ENCODE measurements at places on chromosomes 6 and 20. TPM values are rescaled to one million over a fixed set of nuclear protein-coding genes. Genes with fewer than 3 reads are reported as not detected.

- no peak for DNase-seq
Observed at GRCh38 chr6:168376811-168377483, 57.4 kb upstream of the DACT2 start.

- no peak for DNase-seq
Observed at GRCh38 chr20:24337069-24337468, 132.4 kb upstream of the SYNDIG1 start.

GRCh38 chr6:118720125-118720473 is 68.7 kb upstream of the CEP85L start:
- DNase-seq: no peak

DNA sequence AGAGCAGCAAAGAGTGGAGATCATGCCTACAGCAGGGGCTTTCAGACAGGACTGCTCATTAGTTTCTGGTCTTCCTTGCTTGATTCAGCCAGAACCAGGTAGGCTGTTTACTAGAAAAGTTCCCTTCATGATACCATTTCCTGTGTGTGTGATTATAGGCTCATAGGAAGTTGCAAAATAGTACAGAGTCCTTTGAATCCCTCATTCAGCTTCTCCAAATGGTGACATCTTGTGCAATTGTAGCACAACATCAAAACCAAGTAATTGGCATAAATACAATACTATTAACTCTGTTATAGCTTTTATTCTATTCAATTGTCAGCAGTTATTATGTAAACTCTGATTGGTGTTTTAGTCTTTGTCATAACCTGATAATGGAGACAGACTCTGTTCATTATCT is 347.3 kb upstream of the CDH4 start:
- peak; percentile 32 for DNase-seq

- peak; percentile 45 for DNase-seq
Observed at GRCh38 chr6:90610301-90610750, 23.5 kb upstream of the MAP3K7 start.

DNA sequence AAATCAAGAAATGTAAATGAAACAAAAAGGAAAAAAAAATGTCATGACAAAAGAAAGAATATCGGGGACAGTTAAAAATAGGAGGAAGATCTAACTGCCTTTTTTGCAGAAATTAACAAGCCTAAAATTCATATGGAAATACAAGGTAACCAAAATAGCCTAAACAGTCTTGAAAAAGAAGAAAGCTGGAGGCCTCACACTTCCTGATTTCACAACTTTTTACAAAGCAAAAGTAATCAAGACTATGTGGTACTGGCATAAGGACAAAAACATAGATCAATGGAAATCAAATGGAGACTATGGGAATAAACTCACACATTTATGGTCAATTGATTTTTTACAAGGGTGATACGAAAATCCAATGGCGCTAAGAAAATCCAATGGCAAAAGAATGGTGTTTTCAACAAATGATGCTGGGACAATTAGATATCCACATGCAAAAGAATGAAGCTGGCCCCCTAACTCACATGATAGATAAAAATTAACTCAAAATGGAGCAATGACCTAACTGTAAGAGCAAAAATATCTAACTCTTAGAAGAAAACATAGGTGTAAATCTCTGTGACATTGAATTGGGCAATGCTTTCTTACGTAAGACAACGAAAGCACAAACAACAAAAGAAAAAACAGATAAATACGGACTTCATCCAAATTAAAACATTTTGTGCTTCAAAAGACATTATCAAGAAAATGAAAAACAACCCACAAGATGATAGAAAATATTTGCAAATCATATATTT is 24.5 kb downstream of the MAP3K5 start:
- no peak for DNase-seq

DNA sequence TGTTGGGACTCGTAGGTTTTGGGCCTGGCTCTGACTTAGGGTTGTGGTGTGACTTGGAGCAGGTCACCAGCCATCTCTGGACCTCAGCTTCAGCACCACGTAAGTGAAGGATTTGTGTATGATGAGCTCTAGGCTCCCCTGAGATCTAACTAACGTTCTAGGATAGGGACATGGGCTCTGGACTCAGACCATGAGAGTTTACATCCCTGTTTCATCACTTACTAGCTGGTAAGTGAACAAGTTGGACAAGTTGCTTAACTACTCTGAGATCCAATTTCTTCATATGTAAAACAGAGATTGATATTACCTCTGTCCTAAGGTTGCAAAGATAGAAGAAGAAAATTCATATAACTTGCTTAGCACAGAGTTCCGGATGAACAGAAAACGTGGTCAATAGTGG is 20.3 kb upstream of the PNPLA1 start:
- no peak for DNase-seq

GRCh38 chr6:39847221-39847620 is 55.0 kb downstream of the DAAM2 start:
- peak; percentile 37 for DNase-seq

GRCh38 chr6:44575644-44576043 is 188.1 kb downstream of the CDC5L start:
- no peak for DNase-seq

GRCh38 chr6:88919032-88919431 is 44.4 kb downstream of the RNGTT start:
- no peak for DNase-seq

GRCh38 chr6:25346064-25346463 is 66.9 kb downstream of the CARMIL1 start:
- no peak for DNase-seq

DNA sequence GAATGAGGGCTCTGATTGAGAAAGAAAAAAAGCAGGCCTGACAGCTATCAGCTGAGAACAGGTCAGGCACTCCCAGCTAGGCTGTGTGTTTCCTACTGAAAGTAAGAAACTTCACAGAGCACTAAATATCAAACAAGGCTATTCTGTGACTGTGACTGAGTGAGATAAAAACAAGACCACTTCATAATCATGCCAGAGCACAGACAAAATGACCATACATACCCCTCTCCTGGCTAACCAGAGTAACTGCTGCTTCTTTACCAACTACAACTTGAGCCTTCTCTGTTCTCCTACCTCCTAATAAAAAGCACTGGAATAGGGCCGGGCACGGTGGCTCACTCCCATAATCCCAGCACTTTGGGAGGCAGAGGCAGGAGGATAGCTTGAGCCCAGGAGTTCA is 6.8 kb upstream of the BTN1A1 start:
- DNase-seq: no peak

DNA sequence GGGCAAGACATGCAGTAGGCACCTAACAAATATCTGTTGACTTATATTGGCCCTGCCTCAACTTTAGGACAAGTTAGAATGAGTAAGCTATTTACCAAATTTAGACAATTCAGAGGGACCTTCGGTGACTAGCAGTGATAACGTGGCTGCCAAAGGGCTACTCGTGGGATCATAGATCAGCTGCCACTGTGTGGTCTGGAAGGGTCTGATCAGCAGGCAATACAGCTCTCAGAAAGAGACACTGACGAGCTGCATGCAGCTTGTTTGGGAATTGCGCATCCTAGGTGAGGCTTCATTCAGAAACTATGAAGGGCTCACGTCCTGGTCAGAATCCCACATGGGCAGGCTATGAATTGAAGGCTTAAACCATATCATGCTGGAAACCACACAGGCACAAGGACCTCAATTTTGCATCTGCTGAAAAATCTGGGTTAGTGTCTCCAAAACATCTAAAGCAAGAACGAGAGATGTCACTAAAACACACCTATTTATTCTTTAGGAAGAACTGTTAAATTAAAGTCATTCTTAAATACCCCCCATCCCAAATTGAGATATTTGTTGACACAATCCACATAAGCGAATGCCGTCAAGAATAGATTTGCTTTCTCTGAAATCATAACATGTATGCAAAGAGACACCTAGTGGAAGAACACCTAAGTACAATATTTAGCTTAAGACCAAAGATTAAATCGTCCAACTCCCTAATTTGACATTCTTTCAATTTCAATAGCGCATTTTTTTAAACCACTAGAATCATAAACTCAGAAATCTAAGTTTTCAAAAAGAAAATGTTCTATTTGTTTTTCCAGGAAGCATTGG is 79.6 kb downstream of the IPCEF1 start:
- DNase-seq: peak; percentile 43

DNA sequence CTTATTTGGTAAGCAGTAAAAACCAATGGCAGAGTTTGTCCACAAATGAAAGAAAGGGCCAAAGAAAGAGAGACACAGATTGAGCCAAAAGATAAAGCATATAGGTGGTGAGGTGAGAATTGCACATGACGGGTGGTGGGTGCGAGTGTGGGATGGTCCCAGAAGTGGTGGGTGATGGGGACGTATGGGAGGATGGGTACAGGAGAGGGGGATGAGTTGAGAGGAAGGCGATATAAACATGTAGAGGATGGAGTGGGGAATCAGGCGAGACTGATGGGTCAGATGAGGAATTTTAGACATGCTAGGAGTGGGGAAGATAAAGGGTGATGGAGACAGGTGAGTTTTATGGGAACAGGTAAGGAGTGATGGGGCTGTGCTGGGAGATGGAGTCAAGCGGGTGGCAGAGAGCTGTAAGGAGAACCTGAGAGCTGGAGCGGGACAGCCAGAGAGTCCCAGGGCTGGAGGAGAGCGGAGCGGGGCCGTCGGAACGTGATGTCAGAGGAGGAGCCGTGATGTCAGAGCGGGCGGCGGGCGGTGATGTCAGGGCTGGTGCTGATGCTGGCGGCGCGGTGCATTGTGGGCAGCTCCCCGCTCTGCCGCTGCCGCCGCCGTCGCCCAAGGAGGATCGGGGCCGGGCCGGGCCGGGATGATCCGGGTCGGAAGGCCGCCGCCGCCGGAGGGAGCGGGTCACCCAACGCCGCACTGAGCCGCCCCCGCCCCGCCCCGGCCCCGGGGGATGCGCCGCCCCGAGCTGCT is at the start of gene TTBK1:
Gene TTBK1 (plus strand): TSS at position 574 of the 756 bp plus-strand sequence. CDS start 3,180 bp downstream, outside the sequence.
- no peak for DNase-seq

GRCh38 chr6:87473419-87473903 is 687 bp downstream of the SLC35A1 start:
- peak; percentile 30 for DNase-seq

GRCh38 chr6:168128631-168129291 is 49.7 kb upstream of the FRMD1 start:
- DNase-seq: no peak

DNA sequence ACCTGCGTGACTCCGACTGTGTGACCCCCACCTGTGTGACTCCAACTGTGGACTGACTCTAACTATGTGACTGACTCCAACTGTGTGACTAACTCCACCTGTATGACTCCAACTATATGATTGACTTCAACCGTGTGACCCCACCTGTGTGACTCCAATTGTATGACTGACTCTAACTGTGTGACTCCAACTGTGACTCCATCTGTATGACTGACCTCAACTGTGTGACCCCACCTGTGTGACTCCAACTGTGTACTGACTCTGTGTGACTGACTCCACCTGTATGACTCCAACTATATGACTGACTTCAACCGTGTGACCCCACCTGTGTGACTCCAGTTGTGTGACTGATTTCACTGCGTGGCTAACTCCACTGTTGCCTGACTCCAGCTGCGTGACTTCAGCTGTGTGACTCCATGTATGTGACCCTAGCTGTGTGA is 38.6 kb downstream of the SYNJ2 start:
- no peak for DNase-seq

- no peak for DNase-seq
Observed at GRCh38 chr6:153944201-153944600, 94.8 kb upstream of the OPRM1 start.

DNA sequence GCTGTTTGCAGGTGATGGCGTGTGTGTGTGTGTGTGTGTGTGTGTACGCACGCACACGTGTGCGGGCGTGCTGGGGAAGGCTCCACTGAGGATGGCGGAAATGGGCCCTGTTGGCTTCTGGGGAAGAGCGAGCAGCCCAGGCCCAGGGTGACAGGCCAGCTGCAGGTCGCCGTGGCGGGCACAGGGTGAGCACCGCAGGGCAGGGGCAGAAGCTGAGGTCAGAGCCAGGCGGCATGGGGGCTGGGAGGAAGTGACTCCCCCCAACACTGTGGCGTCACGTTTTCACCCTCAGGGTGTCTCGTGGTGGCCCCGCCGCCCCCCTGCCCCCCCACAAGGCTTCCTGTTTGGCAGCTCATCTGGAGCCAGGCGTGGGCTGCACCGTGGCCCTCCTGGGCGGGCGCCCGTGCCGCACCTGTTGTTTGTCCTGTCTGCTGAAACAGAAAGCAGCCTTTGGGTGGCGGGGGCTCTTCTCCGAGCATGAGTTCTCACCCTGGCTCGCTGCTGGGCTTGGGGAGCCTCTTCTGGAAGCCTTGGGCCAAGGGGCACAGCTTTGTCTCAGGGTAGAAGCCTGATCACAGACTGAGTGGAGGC is 7.1 kb downstream of the RBM38 start:
- DNase-seq: no peak

DNA sequence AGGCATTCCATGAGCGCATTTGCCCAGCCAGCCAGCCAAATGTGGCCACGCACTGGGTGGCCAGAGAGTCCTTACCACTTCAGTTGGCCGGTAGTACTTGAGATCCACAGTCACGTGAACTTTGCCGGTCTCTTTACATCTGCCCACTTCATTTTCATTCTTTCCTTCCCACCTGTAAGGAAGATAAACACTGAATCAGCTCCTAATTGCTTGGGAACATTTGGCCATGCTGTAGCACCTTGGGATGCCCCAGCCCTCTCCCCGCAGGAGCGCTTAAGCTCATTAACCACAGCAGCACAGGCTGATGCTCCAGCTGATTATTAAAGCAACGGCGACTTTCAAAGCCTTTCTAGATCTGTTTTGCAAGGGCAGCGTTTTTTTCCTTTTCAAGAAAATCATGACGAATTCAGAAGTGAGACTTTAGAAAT is 116.6 kb downstream of the FOXC1 start:
- no peak for DNase-seq

- DNase-seq: no peak
Observed at GRCh38 chr6:81797591-81797990, 45.1 kb upstream of the TENT5A start.

DNA sequence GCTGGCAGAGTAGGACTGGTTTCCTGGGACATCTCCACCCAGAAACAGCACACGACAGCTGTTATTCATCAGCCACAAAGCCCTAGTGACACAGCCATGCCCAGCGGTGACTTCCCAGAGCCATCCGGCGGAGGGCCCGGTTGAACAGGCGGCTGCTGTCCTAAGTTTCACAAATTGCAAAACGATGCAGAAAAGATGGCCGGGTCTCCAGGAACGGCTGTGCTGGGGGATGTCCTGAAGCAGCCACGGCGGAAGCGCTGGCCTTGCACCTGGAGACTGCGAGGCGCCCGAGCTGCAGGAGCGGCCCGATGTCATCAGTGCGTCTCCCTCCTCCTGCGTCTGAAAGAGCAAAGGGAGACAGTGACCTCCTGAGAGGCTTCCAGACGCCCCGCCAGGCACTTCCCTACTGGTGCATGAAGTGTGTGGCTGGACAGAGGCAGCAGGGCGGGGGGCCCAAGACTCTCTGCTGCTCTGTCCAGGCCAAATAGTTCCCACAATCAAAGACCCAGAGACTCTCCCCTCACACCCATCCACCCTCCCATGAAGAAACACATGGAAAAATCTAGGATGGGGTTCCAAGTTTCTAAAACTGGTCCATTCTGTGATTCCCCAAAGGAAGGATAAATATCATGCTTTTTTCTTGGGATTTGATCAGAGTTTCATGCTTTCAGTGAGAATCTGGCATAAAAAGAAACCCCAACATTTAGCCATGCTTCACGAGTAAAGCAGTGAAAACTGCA is 44.0 kb downstream of the SSR1 start:
- DNase-seq: no peak

- no peak for DNase-seq
Observed at GRCh38 chr6:167397712-167398111, 72.8 kb downstream of the TTLL2 start.

The PGBD1 gene
- polyA plus RNA-seq: 11.8 TPM

The CLPSL2 gene
- not detected for polyA plus RNA-seq

The BHLHE23 gene
- not detected for polyA plus RNA-seq

The IL20RA gene
- 2.1 TPM for polyA plus RNA-seq

The TNF gene
- polyA plus RNA-seq: 0.25 TPM

The GJA10 gene
- polyA plus RNA-seq: not detected

The ANGPT4 gene
- polyA plus RNA-seq: 0.03 TPM

The CLIC1 gene
- polyA plus RNA-seq: 272 TPM
